NCI-H2029 treated with DMSO at 0.1 percent for 48 hours (cell line): ENCODE measurements at places on chromosomes 1 and 21.
A peak's percentile ranks its signal among the peaks of the same experiment; 100 is the strongest.

- DNase-seq: no peak
Measured at GRCh38 chr1:11575553-11575952, 78.7 kb downstream of the FBXO2 start.

DNA sequence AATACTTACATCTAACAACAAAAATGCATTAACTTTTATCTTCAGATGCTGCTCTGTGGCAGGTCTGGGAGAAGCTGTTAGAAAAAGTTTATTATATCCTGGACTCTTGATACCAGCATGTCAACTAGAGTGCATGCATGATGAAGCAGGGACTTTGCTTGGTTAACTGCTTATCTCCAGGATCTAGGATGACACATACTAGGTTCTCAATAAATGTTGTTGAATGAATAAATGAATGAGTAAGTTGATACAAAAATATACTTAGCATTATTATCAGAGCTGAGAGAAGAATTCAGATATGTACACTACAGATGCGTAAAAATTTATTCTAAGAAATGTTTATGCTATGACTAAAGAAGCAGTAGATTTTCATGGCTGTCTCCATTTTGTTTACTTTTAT lies 304.3 kb downstream of the LTN1 start:
- no peak for DNase-seq

- DNase-seq: no peak
Measured at GRCh38 chr1:223339861-223340260, 24.1 kb downstream of the SUSD4 start.

- peak; percentile 79 for DNase-seq
Measured at GRCh38 chr21:34910396-34910795, 138.7 kb downstream of the RUNX1 start.

DNA sequence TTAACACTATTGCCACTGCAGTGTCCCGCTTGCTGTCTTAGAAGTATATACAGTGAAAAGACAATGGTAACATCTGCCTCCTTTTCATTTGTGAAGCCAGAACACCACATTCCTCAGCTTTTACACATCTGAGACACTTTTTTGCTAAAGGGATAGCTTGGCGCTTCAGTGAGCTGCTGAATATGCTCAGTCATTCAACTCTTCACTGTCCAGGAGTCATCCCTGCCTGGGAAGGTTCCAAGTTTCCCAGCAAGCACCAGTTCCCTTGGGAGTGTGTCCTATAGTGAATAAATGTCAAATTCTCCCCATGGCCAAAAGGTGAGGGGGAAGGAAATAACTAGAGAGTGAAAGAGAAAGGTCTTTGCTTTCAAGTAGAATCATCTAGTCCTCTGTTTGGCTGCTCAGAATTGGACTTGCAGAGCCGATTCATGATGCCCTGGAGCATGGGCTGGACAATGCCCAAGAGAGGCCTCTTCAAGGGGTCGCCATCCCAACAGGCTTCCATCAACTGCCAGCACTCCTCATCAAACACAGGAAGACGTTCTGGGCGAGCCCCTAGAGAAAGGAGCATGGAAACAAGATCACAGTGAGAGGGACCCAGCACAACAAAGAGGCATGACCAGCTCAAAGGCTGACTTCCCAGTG lies 25.5 kb upstream of the RBBP5 start:
- no peak for DNase-seq

- no peak for DNase-seq
Measured at GRCh38 chr1:248816042-248816851, 9.5 kb downstream of the SH3BP5L start.

DNA sequence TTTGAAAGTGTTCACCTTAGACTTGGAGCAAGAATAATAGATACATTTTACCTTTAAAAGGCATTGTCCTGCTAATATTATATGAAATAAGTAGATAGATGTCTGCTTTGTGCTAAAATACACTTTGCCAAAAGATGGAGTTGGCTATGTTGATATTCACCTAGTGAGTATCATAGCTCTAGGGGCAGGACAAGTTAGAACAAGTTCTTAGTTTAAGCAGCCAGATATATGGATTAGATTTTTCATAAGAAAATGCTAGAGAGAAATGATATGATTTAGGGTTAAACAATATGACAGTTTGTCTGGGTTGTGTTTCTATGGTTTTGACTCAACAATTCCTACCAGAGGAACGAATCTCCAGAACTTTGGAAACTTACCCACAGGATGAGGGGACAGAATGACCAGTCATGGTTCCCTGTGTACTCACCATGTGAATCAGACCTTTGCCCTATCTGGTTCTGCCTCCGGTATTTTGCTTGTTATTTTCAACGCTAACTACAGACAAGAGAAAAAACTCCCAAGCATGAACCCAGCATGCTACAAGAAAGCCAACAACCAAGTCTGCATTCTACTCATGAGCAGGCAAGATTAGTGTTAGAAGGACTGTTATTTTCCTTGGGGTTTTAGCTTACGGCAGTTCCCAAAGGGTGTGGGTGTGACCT lies 1.7 kb downstream of the F5 start:
- DNase-seq: no peak

- DNase-seq: no peak
Measured at GRCh38 chr1:209598227-209598626, 14.7 kb downstream of the CAMK1G start.

- DNase-seq: no peak
Measured at GRCh38 chr1:30001011-30001731, 722.2 kb downstream of the MATN1 start.

GRCh38 chr1:157090771-157091170 lies 8.8 kb downstream of the ETV3L start:
- no peak for DNase-seq

DNA sequence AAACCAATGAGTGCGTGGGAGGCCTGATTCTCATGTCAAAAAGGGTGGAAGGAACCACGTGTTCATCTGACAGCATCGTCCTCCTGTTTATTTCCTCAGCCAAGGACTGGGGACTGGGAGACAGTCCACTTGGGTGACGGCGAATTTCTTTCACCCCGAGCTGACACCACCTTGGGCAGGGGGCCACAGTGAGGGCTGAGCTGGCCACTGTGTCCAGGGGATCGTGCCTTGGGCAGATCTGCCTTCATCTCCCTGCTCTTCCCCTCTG lies 122.1 kb downstream of the SIM2 start:
- DNase-seq: no peak

GRCh38 chr1:109105881-109106280 lies 8.0 kb upstream of the ELAPOR1 start:
- no peak for DNase-seq

DNA sequence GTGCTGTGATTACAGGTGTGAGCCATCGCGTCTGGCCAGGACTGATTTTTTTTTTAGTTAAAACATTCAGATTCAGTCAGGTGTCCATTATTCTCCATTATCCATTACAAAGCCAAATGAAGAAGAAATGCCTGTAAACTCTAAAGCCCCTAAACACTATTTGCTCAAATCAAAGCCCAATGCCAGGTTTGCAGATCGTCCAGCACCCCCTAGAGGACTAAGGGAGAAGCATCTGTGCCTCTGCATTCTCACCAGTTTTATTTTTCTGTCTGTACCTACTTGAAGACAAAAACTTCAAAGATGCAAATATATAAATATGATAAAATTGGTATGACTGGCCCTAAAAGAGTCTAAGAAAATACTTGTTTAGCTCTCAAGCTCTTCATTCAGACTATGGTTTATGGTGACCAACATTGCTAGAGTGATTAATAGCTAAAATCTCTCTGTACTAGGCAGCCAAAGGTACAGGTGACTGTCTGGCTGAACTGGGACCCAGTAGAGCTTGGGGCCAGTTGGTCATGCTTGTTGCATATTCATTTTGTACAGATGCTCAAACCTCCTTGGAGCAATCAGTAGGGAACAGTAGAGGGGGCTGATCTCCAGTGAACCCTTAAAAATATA lies 138.4 kb downstream of the SYT2 start:
- DNase-seq: no peak

DNA sequence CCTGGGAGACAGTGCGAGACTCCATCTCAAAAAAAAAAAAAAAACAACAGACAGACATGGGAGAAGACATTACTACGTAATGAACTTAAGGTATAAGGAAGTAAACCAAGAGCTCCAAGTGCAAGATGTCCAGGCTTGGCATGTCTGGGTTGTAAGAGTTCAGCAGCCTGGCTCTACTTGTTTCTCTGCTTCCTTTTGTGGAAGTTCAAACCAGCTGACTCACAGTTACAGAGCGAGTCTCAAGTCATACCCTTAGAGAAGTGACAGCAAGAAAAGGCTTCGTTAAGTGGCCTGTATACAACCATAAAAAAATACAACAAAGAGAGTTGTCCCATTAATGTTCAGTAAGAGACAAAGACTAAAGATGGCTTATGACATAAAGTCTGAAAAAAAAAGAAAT lies 1.3 kb downstream of the RIT1 start:
- no peak for DNase-seq

- DNase-seq: no peak
Measured at GRCh38 chr21:40512590-40512989, 334.4 kb downstream of the DSCAM start.

DNA sequence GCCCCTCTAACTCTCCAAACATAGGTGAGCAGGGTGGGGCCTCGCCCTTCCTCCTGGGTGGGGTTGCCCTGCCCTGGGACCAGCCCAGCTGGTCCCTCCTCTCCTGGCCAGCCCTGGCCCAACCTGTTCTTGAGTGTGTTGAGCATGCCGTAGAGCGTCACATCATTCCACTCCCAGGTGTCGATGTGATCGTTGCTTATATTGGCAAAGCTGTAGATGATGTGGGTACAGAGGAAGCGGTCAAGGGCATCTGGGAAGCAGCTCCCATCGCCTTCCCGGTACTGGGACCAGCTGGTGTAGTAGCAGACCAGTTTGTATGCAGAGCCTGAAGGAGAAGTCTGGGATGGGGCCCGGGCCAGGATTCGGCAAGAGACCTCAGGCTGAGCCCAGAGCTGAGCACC lies 1.4 kb downstream of the CHI3L1 start:
- DNase-seq: no peak
